Stimulated activated CD8-positive, alpha-beta memory T cell treated with anti-CD3 and anti-CD28 coated beads, Interleukin-15, amount 100 ng/mL, for 48 hours (primary cell): ENCODE measurements at places on chromosomes 6 and 20.

- no peak for DNase-seq
Observed at GRCh38 chr6:31720196-31720770, 1.3 kb downstream of the LY6G6C start.

GRCh38 chr6:1554141-1554475 is 55.6 kb upstream of the FOXC1 start:
- no peak for DNase-seq

DNA sequence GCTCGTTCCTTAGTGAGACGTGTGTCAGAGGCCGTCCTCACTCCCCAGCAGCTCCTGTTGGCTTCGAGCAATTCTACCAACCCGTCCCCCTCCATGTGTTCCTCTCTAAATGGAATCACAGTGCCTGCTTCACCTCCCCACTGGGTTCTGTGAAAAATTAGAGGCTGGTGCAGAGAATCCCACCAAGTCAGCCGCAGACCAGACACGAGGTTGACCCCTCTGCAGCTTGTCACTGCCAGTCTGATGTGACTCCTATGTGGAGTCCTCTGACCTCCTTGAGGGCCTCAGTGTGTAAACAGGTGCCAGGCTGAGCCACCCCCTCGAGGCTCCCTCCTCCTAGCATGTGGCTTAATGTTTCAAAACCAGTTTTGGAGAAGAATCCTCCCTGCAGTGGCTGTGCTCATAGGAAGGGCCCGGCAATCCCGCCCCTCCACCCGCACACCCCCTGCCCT is 12.6 kb upstream of the IRF4 start:
- no peak for DNase-seq

DNA sequence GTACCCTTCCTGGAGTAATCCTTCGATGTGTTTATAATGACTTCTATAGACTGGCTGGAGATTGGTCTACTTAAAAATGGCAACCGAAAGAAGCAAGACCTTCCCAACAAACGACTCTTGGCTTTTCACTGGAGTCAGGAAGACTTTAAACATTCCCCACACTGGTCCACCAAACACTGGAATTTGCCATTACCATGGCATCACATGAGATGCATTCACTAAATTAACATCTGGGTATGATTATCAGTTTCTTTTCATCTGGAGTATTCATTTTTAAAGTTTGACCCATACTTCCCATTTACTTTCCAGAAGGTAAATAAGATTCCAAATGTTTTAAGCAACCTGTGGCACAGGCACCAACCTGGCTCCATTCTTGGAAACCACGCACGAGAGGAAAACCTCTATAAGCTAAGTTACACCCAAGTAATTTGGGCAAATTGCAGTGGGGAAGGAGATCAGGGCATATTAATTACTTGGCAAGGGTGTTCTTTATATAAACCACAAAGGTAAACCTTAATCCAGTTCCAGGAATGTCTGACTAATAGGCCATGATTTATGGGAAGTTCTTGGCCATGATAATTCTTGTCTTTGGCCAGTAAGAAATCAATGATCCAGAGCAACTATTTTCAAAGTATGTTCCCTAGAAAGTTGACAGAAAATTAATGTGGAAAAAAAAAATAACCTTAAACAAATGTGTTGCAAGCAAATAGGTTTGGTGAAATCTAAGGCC is 190.0 kb upstream of the COL21A1 start:
- no peak for DNase-seq

- no peak for DNase-seq
Observed at GRCh38 chr20:33839591-33839990, 28.4 kb downstream of the CHMP4B start.

- no peak for DNase-seq
Observed at GRCh38 chr6:147941143-147941542, 401.5 kb upstream of the SASH1 start.

- DNase-seq: no peak
Observed at GRCh38 chr6:130783416-130784107, 43.6 kb upstream of the SMLR1 start.

DNA sequence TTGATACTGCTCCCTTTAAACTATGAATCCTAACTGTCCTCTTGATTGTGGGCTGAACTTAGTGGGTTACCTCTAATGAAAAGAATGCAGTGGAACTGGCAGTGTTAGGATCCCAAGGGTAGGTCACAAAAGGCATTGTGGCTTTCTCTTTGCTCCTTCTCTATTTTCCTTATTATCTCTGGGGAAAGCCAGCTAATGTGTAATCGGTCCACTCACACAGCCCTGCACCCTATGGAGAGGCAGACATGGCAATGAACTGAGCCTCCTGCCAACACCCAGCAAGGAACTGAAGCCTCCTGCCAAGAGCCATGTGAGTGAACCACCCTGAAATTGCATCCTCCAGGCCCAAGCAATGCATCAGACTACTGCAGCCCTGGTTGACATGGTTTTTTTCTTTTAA is 24.6 kb upstream of the ZNF133 start:
- no peak for DNase-seq

DNA sequence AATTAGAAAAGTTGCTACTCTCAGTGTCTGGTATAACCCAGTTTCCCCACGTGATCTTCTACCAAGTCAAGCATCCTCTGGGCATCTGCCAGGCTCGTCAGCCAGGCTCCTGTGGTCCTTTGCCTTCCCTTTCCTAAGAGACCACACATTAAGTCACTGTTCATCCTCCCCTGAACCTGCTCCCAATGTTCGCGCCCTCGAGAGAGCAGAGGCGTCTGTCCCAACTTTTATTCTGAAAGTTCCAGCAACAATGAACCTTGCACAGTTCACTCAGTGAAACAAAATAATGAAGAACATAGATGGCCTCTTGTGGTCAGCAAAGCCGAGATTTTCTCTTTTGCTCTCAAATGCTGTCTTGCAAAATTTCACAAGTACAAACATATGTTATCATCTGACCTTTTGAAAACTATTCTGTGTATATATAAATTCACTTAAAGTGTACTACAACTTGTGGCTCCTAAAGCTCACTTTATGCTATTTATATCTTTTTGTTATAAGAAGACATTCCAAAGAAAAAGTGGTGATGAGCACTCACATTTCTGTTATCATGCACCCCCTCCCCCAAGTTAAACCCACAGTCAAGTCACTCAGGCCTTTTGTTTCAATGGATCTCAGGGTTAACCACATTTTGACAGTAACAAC is 39.2 kb upstream of the NHSL1 start:
- no peak for DNase-seq

GRCh38 chr6:91442342-91442741 is 855.5 kb upstream of the MAP3K7 start:
- DNase-seq: no peak

GRCh38 chr6:168320634-168321033 is 1.1 kb upstream of the DACT2 start:
- DNase-seq: no peak

GRCh38 chr20:62147528-62147927 is 4.0 kb downstream of the SS18L1 start:
- DNase-seq: no peak

DNA sequence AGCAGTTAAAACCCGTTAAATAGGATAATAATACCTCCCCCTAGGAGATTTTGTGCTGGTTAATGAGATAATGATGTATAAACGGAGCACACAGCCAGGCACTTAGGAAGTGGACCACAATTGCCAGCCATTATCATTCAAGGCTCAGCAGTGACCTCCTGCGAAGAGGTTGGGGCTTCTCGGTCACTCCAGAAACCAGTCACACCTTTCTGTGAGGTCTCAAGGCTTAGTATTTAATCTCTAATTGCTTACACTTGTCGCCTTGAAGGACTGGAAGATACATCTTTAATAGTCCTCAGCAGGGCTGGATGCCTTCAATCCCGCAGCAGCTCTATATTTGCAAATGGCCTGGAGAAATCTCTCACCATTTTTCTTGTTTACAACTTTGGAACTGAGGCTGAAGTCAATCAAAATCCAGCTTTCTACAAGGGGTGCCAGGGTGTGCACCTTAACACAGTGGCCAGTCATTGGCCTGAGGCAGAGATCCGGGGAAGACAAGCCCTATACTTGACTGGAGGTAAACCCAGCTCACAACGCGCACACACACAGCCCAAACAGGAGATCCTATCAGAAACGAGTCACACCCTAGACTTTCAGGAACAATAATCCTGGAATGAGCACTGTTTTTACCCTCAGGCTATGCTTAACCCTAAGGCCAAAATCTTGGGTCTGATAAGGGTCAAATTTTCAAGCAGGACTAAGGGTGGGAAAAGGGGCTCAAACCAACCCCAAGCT is 1.2 kb downstream of the POU5F1 start:
- DNase-seq: no peak

GRCh38 chr6:138422861-138423260 is 18.8 kb downstream of the HEBP2 start:
- DNase-seq: no peak

GRCh38 chr6:827431-827830 is 134.5 kb upstream of the EXOC2 start:
- DNase-seq: no peak

DNA sequence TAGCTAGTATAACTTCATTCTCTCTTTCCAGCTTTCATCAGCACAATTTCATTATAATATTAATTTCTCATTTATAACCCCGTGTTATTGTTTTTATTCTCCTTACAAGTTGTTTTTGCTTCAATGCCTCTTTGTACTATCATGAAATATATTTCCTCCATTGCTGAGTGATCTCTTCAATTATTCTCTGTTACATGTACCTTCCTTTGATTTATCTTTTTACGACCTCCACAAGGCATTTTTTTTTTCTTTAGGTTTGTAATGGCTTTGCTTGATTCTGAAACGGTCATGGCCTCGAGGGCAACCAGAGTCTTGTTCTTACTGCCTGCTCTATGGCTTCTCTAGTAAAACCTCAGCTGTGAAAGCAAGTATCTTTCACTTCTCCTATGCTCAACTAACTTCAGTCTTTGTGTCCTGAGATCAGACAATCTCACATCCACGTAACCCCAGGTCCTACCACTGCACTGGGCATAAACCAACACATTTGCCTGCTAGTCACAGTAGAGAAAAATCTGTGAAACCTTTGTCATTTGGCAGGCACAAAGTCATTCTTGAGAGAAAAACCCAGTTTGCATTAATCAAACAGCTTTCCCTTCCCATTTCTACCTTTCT is 119.9 kb downstream of the UST start:
- DNase-seq: no peak

DNA sequence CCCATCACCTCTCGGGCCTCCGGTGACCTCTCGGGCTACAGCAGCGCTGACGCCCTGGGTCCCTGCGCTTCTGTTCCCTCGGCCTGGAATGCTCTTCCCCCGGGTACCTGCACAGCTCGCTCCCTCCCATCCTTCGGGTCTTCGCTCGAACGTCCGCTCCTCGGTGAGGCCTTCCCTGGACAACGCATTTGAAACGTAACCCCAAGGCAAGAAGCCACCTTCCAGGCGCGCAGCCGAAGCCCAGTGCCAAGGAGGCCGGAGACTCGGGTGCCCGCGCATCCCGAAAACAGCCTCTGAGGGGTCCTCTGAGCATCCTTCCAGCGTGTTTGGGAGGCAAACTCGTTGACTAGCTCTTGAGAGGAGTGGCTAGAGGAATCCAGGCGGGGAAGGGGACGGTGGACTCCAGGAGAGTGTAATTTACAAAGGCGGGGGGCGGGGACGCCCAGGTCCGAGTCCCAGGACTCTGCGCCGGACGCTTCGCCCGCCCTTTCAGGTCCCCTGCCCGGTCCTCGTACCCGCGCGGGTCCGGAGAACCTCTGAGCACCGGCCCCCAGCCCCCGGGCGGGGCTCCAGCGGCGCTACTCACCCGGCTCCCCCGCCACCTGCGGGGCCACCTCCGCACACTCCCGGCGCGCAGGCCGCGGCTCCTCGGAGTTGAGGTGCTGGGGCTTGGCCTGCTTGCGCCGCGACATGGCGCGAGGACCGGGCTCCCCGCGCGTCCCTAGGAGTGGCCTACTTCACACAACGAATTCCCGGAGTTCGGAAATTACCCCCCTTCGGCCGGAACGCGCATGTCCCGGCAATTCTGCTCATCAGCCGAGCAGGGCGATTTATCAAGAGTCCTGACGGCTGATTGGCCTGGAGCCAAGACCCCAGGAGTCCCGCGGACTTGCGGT is 86.8 kb downstream of the ZFP64 start:
- no peak for DNase-seq

DNA sequence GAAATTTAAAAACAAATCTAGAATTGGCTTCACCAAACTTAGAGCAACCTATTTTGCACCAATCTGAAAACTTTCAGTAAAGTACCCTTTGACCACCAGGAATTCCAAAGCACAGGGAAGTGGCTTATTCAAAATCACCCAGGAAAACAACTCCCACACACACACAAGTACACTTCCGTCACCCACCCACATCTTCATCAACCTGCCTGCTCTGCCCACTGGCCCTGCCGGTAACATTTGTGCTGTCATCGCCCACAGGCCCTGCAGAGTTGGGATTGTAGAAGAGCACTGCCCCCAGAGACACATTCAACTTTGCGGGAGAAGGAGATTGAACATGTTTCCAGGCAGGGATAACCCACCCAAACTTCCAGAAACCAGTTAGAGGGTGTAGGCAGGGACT is 19.3 kb upstream of the SCML4 start:
- DNase-seq: no peak

- no peak for DNase-seq
Observed at GRCh38 chr6:105560611-105561066, 157.8 kb upstream of the PREP start.

- DNase-seq: no peak
Observed at GRCh38 chr20:60906555-60906954, 345.5 kb upstream of the CDH4 start.

DNA sequence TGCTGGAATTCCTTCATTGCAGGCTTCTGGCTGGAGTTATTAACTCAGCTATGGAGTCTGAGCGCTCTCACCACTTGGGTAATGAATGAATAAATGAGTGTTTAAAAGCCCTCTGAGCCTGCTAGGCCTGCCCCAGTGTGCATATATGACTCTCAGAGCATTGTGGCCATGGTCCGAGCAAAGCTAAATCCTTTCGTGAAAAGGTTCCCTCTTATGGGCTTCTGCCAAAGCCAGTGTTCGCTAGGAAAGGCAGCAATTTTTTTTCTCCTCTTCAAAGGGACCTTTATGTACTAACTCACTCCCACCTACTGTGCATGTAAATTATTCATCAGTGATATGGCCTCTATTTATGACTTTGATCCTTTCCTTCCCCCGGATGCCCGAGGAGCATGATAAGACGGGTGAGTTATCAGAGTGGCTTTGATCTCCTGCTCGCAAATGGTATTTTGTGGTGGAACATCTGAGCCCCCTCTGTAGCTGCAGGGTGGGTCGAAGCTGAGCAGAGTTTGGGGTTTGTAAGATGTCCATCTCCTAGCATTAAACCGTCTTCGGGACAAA is 88.6 kb downstream of the LINC00237 start:
- no peak for DNase-seq

DNA sequence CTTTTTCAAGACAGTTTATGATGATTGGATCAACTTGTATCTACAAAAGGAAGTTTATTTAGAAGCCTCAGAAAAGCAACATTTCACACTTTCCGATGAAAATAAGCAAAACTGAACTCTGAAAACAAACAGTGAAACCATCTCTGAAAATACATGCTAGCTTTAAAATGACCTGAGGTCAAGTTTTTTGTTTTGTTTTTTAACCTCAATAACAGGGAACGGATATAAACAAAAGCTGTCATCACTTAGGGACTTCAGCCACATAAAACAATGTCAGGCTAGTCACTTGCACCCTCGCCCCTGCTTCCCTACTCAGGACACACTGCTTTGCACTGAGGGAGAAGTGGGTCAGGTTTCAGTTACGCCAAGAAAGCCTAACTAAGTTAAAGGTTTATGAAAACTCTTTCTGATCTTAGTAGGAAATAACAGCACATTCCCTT is 11.6 kb downstream of the BACH2 start:
- no peak for DNase-seq
